ENCODE measurements at places on chromosomes 2 and 18. TPM values are rescaled to one million over a fixed set of nuclear protein-coding genes. Genes with fewer than 3 reads are reported as not detected.

GRCh38 chr2:709138-709765 lies 32.0 kb upstream of the TMEM18 start:
- H3K27ac ChIP-seq: no peak overlapping the region
- no peaks in the 10 kb centered on the region for H3K36me3 ChIP-seq
- peaks cover 25% of the 10 kb centered on the region for H3K27me3 ChIP-seq
- no peak overlapping the region for H3K4me3 ChIP-seq
- no peaks in the 10 kb centered on the region for H3K4me1 ChIP-seq
- no peak for ATAC-seq

DNA sequence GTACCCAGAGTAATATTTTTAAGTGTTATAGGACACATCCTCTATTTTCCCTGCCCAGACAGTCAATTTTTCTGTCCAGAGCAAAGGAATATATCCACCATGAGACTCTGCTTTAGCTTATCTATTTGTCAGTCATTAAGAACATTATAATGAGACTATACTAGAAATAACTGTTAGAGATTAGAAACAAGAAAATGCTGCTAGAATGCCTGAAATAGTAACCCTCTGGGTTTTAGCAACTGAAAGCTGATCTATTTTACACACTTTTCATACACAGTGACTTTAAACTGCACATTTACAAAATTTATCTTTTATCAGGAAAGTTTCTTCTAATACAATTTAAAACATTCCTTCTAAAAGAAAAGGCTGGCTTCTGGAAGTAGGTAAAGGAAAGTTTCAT lies 39.6 kb downstream of the MBD2 start:
- no peaks in the 10 kb centered on the region for H3K27me3 ChIP-seq
- H3K4me1 ChIP-seq: no peaks in the 10 kb centered on the region
- ATAC-seq: no peak
- no peak overlapping the region for H3K4me3 ChIP-seq
- no peaks in the 10 kb centered on the region for H3K36me3 ChIP-seq

DNA sequence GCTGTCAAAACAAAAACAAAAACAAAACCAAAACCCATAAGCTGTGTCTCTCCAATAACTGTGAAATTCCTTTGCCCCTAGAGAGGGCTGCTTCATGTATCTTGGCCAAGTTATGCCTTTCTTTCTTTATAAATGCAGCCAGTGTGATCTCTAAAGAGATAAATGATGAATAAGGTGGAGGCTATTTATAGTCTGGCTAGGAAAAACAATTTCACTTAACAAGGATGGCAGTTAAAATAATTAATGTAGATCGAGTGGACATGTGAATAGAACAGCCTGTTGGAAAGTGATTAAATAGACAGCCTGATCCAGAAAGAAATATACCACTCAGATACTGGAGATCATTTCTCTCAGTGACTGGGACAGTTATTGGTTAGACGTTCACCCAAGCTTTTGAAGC lies 1666.9 kb upstream of the CELF4 start:
- H3K4me3 ChIP-seq: no peak overlapping the region
- H3K36me3 ChIP-seq: no peaks in the 10 kb centered on the region
- no peaks in the 10 kb centered on the region for H3K4me1 ChIP-seq
- no peak for ATAC-seq
- H3K27me3 ChIP-seq: no peaks in the 10 kb centered on the region

GCA gene
- 4.9 TPM for total RNA-seq

GRCh38 chr2:63975437-63976124 lies 43.6 kb downstream of the VPS54 start:
- no peak overlapping the region for H3K27ac ChIP-seq
- no peak overlapping the region for H3K4me3 ChIP-seq
- H3K4me1 ChIP-seq: no peaks in the 10 kb centered on the region
- no peak for ATAC-seq

DNA sequence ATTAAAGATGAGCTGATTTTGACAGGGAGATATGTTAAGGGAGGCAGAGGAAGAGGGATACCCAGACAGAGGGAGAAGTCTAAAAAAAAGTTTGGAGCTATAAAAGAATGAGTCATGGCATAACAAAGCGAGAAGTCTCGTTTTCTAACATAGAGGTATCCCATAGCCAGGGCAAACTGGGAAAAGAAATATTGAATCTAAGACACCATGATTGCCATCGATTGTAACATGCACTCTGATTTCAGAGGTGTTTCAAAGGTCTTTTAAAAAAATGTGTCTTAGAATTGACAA lies 110.7 kb downstream of the MDH1 start:
- ATAC-seq: no peak
- H3K27ac ChIP-seq: peak overlapping the region; percentile 44
- H3K27me3 ChIP-seq: no peaks in the 10 kb centered on the region

DNA sequence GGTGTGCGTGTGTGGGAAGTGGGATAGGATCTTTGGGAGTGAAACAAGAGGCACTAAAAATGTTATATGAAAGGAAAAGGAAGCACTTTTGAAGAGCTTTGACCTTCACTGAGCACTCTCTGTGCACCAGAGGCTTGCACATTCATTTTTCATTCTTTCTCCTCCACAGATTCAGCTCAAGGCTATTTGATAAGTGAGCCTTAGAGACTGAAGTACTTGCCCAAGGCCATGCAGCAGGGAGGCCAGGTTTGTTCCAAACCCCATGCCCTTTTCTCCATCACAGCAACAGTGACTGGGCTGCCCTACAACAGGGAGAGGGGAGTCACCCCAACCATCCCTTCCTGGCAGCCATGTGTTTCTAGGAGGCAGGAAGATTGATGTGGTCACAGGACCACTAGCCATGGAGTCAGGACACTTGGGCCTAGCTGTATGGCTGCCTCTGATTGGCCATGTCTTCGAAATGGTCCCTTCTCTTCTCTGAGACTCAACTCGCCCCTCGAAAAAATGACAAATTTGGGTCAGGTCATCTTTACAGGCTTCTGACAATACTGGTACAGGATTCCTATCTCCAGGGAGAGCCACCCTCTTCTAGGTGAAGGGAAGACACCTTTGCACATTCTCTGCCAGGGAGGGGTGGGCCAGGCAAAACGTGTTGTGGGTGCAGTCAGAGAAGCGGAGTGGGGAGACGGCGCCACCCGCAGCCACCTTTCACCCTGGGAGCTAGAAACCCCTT lies 123.5 kb upstream of the MYCN start:
- no peaks in the 10 kb centered on the region for H3K27me3 ChIP-seq
- H3K36me3 ChIP-seq: no peaks in the 10 kb centered on the region
- ATAC-seq: no peak
- no peaks in the 10 kb centered on the region for H3K4me1 ChIP-seq
- no peak overlapping the region for H3K4me3 ChIP-seq

DYSF gene
- 50.1 TPM for total RNA-seq

All from gastroesophageal sphincter (tissue), 4 donors.